ENCODE measurements at places on chromosomes 1 and 21.

DNA sequence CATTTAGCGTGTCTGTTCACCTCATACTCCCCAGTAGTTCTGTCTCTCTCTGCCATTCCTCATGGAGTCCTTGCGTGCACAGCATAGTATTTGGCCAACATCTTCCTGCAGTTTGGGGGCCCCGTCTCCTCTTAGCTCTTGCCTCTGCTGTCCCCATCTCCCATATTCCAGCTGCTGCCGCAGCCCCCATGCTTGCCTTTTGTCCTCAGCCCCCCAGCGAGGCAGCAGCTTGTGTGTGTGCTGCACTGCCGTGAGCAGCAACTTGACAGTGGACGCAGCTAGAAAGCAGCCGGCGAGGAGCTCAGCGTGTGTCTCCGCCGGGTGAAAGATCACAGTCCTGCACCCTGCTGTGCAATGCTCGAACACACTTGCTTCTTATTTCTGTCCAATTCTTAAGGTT lies 164.2 kb upstream of the COL6A1 start:
- DNase-seq: no peak

DNA sequence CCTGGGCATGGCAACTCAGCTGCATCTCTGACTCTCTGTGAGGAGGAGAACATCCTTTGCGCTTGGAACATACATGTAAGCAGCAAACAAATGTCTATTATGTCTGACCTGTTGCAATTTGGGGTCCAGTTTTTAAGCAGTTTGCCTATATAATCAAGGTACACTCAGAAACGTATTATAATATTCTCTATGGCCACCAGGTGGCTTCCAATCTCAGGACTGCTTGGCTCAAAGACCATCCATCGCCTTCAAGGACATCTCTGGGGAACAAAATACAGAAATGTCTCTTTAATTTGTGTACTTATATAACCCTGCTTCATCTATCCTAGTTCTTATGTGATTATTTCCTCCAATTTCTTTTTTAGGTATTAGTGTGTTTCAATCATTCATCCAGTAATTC lies 227.2 kb downstream of the OLFM3 start:
- no peak for DNase-seq

DNA sequence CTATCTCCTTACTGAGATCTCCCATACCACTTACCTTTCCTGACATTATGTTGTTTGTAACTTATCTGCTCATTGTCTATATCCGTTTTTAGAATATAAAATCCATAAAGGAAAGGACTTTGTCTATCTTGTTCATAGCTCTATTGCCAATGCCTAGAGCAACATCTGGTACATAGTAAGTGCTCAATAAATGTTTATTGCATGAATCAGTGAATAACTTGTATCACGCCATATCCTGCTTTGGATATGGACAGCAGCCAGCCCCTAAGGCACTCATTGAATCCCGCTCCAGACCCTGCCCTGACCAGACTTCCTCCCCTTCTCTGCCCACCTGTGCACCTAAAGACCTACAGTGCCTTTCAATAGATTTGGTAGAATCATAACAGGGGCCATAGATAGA lies 298.1 kb upstream of the PLXNA2 start:
- no peak for DNase-seq

DNA sequence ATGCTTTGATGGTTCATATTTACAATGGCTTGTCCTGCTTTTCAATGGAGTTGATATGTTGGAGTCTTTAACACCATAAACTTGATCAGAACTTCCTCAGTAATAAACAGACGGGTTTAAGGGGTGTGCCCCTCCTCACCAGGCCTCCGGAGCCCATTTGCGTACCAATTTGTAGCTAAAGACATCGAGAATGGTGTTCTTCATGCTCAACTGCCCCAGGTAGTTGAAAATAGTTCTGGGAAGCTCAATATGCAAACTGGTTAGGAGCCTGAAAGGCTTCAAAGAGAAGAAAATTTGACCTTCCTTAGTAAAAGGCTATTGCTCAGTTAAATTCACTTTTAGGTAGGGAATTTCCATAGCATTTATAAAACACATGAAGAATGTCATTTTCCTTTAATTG lies 68.1 kb upstream of the RRP15 start:
- no peak for DNase-seq

- DNase-seq: peak; percentile 32
Measured at GRCh38 chr1:176601348-176601747, 138.4 kb downstream of the PAPPA2 start.
